ENCODE measurements at places on chromosomes 5 and 9. TPM values are rescaled to one million over a fixed set of nuclear protein-coding genes. Genes with fewer than 3 reads are reported as not detected.

GRCh38 chr9:122158202-122158601, 1.4 kb downstream of the NDUFA8 start:
- peaks cover 16% of the 10 kb centered on the region for H3K4me1 ChIP-seq
- H3K27me3 ChIP-seq: no peaks in the 10 kb centered on the region
- H3K36me3 ChIP-seq: no peaks in the 10 kb centered on the region
- peak; percentile 34 for DNase-seq

- no peak for DNase-seq
- H3K4me1 ChIP-seq: no peaks in the 10 kb centered on the region
- H3K27me3 ChIP-seq: no peaks in the 10 kb centered on the region
- no peak overlapping the region for H3K4me3 ChIP-seq
Observed at GRCh38 chr5:175457466-175457865, 13.5 kb upstream of the DRD1 start.

GRCh38 chr9:81543695-81544094, 145.7 kb downstream of the TLE1 start:
- H3K4me3 ChIP-seq: no peak overlapping the region
- H3K4me1 ChIP-seq: peaks cover 19% of the 10 kb centered on the region
- H3K27me3 ChIP-seq: no peaks in the 10 kb centered on the region
- H3K36me3 ChIP-seq: no peaks in the 10 kb centered on the region
- no peak for DNase-seq

- no peaks in the 10 kb centered on the region for H3K4me1 ChIP-seq
- H3K27me3 ChIP-seq: no peaks in the 10 kb centered on the region
- H3K36me3 ChIP-seq: no peaks in the 10 kb centered on the region
- no peak for DNase-seq
- H3K27ac ChIP-seq: no peak overlapping the region
Observed at GRCh38 chr9:88905506-88905905, 85.8 kb upstream of the S1PR3 start.

GRCh38 chr5:55331321-55331720, 23.5 kb downstream of the MTREX start:
- no peaks in the 10 kb centered on the region for H3K27me3 ChIP-seq
- no peaks in the 10 kb centered on the region for H3K4me1 ChIP-seq
- no peak overlapping the region for H3K27ac ChIP-seq
- no peaks in the 10 kb centered on the region for H3K36me3 ChIP-seq
- H3K4me3 ChIP-seq: no peak overlapping the region
- no peak for DNase-seq

- no peaks in the 10 kb centered on the region for H3K27me3 ChIP-seq
- H3K27ac ChIP-seq: no peak overlapping the region
- H3K4me1 ChIP-seq: no peaks in the 10 kb centered on the region
- H3K36me3 ChIP-seq: no peaks in the 10 kb centered on the region
- H3K4me3 ChIP-seq: no peak overlapping the region
Observed at GRCh38 chr5:36599986-36600779, 6.2 kb upstream of the SLC1A3 start.

GRCh38 chr9:112007575-112008240, 111.1 kb downstream of the UGCG start:
- peaks cover 12% of the 10 kb centered on the region for H3K4me1 ChIP-seq
- no peak for DNase-seq
- H3K36me3 ChIP-seq: no peaks in the 10 kb centered on the region
- no peak overlapping the region for H3K27ac ChIP-seq
- H3K27me3 ChIP-seq: no peaks in the 10 kb centered on the region
- no peak overlapping the region for H3K4me3 ChIP-seq

DNA sequence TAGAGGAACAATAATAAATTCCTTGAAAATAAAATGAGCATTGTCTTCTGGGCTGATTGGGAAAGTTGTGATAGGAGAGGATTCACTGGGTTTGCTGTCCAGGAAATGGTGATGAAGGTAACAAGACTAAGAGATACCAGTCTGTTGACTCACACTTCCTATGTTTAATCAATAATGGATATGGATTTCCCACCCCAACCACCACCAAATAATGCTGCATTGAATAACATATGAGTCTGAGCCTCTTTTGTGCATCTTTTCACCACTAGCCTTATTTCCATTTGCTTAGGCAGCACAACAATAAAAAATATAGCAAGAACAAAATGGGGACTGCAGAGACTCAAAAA, 120.2 kb upstream of the NFIB start:
- no peak overlapping the region for H3K27ac ChIP-seq
- no peaks in the 10 kb centered on the region for H3K36me3 ChIP-seq
- no peak overlapping the region for H3K4me3 ChIP-seq
- DNase-seq: no peak
- H3K4me1 ChIP-seq: peaks cover 12% of the 10 kb centered on the region
- no peaks in the 10 kb centered on the region for H3K27me3 ChIP-seq

GRCh38 chr9:19623941-19624340, 164.9 kb downstream of the SLC24A2 start:
- no peak overlapping the region for H3K27ac ChIP-seq

DNA sequence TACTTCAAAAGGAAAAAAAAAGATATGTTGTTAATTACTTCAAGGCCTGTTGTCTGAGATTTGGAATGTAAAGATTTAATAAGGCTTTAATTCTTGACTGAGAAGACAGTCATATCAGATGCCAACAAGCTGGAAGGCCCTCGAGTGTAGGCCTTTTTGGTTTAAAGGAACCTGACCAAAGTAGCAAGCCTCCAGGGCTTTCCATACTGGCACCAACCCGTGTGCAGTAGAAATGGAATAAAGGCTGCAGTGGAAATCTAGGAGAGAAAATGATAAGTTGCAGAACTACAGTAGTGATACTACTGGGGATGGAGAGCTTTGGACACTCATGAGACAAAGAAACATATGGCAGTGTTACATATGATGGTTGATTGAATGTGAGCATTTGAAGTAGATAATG, 358.0 kb downstream of the TAF11L14 start:
- no peak for DNase-seq
- H3K27ac ChIP-seq: no peak overlapping the region
- no peaks in the 10 kb centered on the region for H3K27me3 ChIP-seq
- no peaks in the 10 kb centered on the region for H3K4me1 ChIP-seq
- no peaks in the 10 kb centered on the region for H3K36me3 ChIP-seq

- no peaks in the 10 kb centered on the region for H3K36me3 ChIP-seq
- no peak for DNase-seq
- peak overlapping the region; percentile 15 for H3K27ac ChIP-seq
- H3K4me3 ChIP-seq: no peak overlapping the region
- H3K27me3 ChIP-seq: no peaks in the 10 kb centered on the region
Observed at GRCh38 chr5:168269937-168270330, 21.5 kb upstream of the WWC1 start.

DNA sequence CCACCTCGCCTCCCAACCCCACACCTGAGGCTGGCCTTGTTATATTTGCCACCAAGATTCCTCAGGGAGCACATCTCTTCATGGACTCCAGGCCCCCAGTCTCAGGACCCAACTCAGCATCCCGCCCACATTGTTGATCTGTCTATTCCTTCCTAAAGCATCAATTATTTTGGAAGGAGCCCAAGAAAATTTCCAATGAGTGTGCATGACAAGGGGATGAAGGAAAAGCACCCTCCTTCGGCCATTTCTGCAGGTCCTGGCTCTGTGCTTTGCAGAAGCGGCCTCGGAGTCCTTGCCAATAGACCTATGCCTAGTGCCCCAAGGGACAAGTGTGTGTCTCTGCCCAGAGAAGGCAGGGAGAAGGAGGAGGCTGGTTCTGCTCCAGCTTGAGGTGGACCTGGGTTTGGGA, 273.2 kb downstream of the GADD45G start:
- H3K27me3 ChIP-seq: no peaks in the 10 kb centered on the region
- DNase-seq: peak; percentile 8
- no peak overlapping the region for H3K27ac ChIP-seq
- H3K4me1 ChIP-seq: peaks cover 14% of the 10 kb centered on the region
- no peaks in the 10 kb centered on the region for H3K36me3 ChIP-seq
- H3K4me3 ChIP-seq: no peak overlapping the region

GRCh38 chr5:98556712-98557111, 216.8 kb upstream of the RGMB start:
- no peaks in the 10 kb centered on the region for H3K4me1 ChIP-seq
- H3K4me3 ChIP-seq: no peak overlapping the region
- DNase-seq: no peak
- H3K27me3 ChIP-seq: no peaks in the 10 kb centered on the region
- H3K27ac ChIP-seq: no peak overlapping the region

DNA sequence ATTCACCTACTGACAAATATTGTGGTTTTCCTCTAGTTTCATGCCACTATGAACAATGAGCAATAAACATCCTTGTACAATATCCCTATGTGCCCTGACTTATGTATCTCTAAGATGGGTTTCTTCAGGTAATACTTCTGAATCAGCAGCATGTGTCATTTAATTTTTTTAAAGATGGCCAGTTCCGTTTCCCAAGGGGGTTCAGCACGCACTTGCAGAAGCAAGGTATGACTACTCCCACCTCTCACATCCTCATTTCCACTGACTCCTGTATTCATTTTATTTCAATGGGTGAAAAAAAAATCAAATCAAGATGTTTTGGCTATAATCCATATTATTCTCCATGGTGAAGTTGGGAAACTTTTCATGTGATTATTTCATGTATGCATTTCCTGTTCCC, 14.7 kb upstream of the ADAMTS19 start:
- no peaks in the 10 kb centered on the region for H3K36me3 ChIP-seq
- no peaks in the 10 kb centered on the region for H3K27me3 ChIP-seq
- no peak for DNase-seq
- H3K27ac ChIP-seq: no peak overlapping the region

- no peak for DNase-seq
- no peaks in the 10 kb centered on the region for H3K27me3 ChIP-seq
- H3K4me1 ChIP-seq: peaks cover 19% of the 10 kb centered on the region
- no peak overlapping the region for H3K27ac ChIP-seq
- no peak overlapping the region for H3K4me3 ChIP-seq
Observed at GRCh38 chr5:142969186-142969585, 199.0 kb downstream of the ARHGAP26 start.

DNA sequence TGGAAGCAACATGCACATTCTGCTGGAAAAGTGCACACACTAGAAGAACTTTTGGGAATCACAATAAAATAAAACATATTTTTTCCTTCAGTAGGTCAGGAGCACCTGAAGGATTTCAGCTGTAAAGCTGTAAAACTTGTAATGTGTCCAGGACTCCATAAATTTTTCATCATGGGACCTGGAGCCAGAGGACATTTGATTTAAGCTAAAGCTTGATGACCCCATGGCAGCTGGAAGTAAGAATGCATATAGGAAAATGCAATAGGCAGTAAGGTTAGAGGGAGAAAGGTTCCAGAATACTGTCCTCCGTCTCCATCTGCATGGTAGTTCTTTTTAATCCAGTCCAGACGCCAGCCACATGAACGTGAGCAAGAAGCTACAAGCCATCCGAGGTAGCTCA, 166.0 kb downstream of the ADAMTSL1 start:
- H3K4me3 ChIP-seq: no peak overlapping the region
- H3K36me3 ChIP-seq: no peaks in the 10 kb centered on the region
- no peaks in the 10 kb centered on the region for H3K27me3 ChIP-seq

- no peaks in the 10 kb centered on the region for H3K27me3 ChIP-seq
- DNase-seq: peak; percentile 45
- H3K4me1 ChIP-seq: peaks cover 34% of the 10 kb centered on the region
- H3K4me3 ChIP-seq: peak overlapping the region; percentile 89
- H3K27ac ChIP-seq: peak overlapping the region; percentile 100
- H3K36me3 ChIP-seq: no peaks in the 10 kb centered on the region
Observed at GRCh38 chr9:14312719-14313377, 1.1 kb downstream of the NFIB start.

DNA sequence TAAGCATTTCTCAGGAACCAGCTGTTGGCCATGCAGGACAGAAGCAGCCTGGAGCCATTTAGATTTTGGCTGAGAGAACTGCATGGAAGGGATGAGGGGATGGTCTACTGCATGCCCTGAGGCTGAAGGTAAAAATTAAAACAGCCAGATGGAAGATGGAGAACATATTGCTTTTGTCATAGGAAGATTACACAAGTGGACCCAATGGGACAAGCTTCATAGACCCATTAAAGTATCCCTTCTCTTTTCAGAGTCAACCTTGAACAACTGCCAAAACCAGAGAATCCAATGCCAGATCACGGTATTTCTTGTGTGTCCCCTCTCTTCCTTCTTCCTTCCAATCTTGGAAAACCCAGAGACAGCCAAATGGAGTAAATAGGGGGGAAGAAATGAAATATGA, 253.4 kb downstream of the NR2F1-AS1 start:
- H3K27me3 ChIP-seq: no peaks in the 10 kb centered on the region
- H3K27ac ChIP-seq: no peak overlapping the region
- no peaks in the 10 kb centered on the region for H3K36me3 ChIP-seq
- no peak overlapping the region for H3K4me3 ChIP-seq
- DNase-seq: no peak
- no peaks in the 10 kb centered on the region for H3K4me1 ChIP-seq

DNA sequence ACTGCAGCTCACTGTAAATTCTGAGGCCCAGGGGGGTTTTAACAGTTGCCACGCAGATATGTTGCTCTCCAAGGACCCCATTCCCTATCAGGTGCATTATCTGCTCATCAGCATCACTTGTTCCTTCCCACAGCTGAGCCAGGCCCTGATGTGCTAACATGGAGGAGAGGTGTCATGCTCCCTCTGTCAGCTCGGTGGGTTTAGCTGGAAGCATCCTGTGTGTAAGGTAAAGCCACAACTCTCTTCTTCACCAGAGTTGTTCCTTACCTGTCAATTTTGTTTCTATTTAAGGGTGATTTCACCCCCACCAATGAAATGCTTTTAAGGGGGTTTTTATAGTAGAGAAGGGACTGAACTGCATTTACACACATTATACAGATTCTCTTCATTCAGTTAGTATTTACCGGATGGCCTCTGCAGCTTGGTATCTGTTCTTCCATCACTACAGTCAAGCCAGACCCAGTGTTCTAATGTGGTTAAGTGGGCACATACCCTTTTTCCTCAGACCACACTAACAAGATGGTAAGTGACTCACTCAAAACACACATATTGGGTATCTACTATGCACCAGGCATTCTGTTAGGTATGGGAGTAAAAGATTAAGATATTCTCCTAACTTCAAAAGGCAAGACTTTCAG, 205.4 kb downstream of the DCP2 start:
- H3K36me3 ChIP-seq: no peaks in the 10 kb centered on the region
- DNase-seq: no peak
- H3K27ac ChIP-seq: no peak overlapping the region
- H3K27me3 ChIP-seq: no peaks in the 10 kb centered on the region

GRCh38 chr9:101148344-101148743, 119.8 kb downstream of the PLPPR1 start:
- H3K4me1 ChIP-seq: no peaks in the 10 kb centered on the region
- DNase-seq: no peak
- H3K27me3 ChIP-seq: no peaks in the 10 kb centered on the region
- no peak overlapping the region for H3K4me3 ChIP-seq
- no peaks in the 10 kb centered on the region for H3K36me3 ChIP-seq

DNA sequence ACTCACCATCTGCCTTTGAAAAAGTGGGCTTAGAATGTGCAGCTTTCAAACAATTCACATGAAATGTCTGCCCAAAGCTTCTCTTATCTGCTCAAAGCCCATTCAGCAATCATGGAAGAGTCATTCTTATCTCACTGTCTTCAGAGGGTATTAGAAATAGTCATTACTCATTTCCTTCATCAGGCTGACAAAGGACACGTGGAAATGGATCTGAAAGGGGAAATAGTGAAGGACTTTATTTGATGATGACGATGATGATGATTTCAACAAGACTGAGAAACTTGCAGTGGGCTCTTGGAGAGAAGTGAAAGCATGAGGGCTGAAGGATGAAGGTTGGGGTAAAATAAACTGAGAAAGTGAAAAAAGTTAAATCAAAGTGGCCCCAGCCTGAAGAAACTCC, 194.3 kb downstream of the SMARCA2 start:
- no peaks in the 10 kb centered on the region for H3K36me3 ChIP-seq
- H3K4me3 ChIP-seq: no peak overlapping the region
- no peaks in the 10 kb centered on the region for H3K27me3 ChIP-seq
- H3K27ac ChIP-seq: no peak overlapping the region

Gene RLN1
- total RNA-seq: not detected

Gene GRM6
- not detected for total RNA-seq

Gene FGF18
- not detected for total RNA-seq

Gene RNF183
- not detected for total RNA-seq

Gene CCDC183
- total RNA-seq: 3.3 TPM

Gene PURA
- total RNA-seq: 29.1 TPM

Gene FRMD3
- 4.6 TPM for total RNA-seq
